ENCODE measurements at places on chromosomes 6 and 20.

- no peak for DNase-seq
Measured at GRCh38 chr6:159760602-159761057, 1.2 kb upstream of the ACAT2 start.

DNA sequence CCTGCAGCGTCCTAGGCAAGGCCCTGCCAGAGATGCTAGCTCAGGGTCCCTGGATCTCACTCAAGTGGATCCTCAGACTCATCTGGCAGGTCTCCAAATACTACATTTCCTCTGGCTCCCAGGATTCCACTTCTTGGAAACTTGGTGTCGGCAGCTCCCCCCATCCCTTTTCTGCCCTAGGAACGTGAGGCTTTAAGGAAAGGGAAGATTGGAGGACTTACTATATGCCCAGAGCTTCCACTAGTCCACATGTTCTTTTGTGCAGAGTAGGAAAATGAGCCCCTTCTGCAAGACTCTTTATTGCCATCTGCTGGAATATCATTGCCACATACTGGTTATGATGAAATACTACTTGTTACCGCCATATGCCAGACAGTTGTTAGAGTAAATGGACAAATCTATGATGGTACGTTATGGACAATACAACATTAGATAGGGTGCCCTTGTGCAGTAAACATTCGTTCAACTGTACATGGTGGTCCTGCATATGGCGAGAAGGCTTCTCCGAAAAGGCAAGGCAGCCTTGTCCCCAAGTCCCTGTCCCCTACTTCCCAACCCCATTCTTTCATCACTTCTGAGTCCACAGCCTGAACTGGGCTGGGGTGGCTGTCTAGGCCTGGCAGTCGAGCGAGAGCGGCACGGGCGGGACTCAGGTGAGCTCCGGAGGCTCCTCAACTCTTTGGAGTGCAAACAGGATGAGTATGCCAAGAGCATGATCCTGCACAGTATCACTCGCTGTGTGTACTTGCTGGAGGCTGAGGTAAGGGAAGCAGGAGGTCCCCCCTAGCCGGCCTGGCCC lies 780 bp downstream of the ARMC12 start:
- DNase-seq = no peak

DNA sequence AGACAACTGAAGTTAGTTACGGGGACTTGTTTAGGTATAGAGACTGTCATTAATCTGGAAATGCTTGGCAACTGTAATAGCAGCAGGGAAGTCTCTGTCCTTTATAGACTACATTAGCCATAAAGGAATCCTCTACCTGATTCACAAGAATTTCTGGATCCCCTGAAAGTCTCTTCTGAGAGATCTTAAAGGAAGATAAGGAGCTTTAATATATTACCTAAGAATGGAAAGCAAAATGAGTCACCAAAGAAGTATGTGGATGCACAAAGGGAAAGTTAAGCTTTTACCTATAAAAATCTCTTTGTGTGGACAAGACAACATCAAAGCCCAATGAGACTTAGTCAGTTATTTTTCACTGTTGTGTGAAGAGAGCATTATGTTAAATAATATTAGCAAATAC lies 92.2 kb upstream of the RSPO3 start:
- DNase-seq = no peak

DNA sequence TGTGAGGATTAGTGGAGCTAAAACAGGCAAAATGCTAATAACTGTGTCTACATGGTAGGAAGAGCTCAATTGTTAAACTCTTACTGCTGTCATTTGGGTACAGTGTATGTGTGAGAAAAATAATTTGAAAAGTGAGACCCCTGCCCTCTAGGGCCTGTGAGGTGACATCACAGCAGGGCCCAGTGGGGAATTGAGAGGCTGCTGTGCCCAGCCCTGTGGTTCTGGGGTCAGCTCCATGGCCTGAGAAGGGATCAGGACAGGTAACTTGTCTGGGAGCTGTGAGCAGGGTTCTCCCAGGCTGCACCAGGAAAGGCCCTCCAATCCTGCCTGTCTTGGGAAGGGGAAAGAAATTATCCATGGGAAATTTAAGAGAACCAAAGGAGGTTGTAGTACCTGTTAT lies 1.3 kb downstream of the SIRPB1 start:
- no peak for DNase-seq

DNA sequence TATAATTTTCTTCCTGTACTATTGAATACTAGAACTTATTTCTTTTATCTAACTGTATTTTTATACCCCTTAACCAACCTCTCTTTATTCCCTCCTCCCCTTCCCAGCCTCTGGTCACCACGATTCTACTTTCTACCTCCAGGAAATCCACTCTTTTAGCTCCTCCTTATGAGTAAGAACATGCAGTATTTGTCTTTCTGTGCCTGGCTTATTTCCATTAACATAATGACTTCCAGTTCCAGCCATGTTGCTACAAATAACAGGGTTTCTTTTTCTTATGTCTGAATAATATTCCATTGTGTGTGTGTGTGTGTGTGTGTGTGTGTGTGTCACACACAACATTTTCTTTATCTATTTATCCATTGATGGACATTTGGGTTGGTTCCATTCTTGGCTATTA lies 152.3 kb upstream of the OLIG3 start:
- DNase-seq = no peak

- DNase-seq = no peak
Measured at GRCh38 chr20:57902473-57902872, 192.7 kb upstream of the PMEPA1 start.

- DNase-seq = peak; percentile 70
Measured at GRCh38 chr6:45419571-45420082, 41.9 kb upstream of the SUPT3H start.

DNA sequence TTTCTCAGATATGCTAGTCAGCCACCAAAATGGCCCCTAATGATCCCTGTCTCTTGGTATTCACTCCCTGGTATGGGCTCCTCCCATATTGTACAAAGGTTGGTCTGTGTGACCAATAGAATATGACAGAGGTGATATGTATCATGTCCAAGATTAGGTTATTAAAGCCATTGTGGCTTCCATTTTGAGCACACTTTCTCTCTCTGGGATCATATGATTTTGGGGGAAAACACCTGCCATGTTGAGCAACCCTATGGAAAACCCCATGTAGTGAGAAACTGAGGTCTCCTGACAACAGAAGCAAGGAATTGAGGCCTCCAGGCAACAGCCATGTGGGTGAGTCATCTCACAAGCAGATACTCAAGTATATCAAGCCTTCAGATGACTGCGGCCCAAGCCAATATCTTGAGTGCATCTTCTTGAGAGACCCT lies 7.1 kb upstream of the ZNF318 start:
- DNase-seq = peak; percentile 53

- no peak for DNase-seq
Measured at GRCh38 chr6:149933036-149933435, 8.8 kb upstream of the ULBP2 start.

DNA sequence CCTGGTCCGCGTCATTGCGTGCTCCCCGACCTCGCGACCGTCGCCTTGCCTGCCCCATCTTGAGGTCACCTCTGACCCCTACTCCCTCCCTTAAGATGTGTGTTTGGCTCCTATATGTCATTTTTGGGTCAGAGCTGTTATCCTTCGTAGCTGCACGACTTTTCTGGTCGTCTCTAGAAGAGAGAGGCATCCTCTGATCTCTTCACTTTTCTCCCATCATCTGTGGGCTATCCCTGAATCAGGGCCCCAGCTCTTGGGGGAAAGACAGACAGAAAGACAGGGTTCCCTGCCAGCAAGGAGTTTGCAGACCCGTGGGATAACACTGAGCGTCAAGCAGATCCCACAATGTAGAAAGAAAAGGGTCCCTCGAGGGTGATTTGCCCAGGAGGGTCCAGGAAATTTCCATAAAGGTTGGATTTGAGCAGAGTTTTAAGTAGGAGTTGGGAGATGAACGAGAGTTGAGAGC lies 555 bp downstream of the FAM120B start:
- DNase-seq = no peak

DNA sequence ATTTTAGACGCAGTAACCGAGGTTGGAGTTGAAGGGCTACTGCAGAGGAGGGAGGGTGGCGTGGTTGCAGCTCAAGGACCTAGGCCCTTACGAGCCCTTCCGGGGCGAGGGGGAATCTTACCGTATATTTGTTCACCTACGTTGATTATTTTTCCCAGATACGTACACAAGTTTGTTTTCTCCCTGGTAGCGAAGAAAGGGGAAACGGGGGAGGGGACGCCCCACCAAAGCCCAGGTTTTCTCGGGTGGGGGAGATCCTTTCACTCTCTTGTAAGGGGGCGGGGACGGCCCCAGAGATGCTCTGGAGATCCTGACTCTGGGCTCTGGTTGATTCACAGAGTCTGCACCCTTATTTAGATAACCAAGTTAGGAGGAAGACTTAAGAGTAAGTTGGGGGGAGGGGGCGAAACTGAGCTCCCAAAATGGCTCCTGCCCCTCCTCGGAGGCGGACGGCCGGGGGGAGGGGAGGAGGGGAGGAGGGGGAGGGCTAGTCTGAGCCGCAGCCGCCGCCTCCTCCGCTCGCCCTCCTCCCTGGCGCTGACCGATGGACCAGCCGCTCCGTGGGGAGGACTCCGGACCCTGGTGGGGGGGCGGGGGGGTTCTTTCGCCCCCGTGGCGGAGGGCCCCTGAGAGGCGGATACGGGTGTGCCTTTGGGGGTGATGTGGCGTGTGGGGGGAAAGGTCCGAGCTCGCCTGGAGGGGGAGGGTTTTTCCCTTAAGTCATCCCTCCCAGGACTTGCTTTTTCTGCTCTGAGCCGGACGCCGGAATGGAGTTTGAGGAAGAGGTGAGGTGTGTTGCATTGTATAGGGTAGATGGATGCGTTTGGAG lies 2.2 kb downstream of the BRD2 start:
- peak; percentile 87 for DNase-seq

DNA sequence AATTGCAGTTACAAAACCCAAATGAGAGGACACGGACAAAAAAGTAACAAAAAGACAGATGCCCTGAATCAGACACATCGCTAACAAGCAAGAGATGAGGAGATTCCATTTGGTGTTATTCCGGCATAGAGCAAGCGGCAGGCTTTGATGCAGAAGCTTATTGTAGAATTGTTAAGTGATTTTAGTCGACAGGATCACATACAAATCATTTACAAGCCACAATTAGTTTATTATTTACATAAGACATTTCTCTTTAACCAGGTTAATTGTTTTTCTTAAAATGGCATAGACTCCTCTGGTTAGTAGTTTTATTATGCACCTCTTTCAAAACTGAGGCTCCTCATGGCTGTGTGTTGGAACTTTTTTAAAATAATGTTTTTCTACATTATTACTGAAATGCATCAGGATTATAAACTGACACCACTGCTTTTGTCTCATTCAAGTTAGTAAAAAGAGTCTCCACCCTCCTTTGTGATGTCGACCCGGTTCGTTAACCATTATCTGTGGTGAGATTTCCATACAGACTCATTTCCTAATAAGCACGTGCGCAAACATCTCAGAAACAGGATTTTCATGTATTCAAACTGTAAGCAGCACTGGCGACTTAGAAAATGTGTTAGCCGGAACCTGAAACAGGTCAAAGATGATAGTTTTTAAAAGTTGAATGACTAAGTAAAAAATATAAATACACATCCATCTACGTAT lies 119.8 kb downstream of the COL12A1 start:
- no peak for DNase-seq

GRCh38 chr6:128099571-128100197 lies 198.8 kb upstream of the THEMIS start:
- no peak for DNase-seq

DNA sequence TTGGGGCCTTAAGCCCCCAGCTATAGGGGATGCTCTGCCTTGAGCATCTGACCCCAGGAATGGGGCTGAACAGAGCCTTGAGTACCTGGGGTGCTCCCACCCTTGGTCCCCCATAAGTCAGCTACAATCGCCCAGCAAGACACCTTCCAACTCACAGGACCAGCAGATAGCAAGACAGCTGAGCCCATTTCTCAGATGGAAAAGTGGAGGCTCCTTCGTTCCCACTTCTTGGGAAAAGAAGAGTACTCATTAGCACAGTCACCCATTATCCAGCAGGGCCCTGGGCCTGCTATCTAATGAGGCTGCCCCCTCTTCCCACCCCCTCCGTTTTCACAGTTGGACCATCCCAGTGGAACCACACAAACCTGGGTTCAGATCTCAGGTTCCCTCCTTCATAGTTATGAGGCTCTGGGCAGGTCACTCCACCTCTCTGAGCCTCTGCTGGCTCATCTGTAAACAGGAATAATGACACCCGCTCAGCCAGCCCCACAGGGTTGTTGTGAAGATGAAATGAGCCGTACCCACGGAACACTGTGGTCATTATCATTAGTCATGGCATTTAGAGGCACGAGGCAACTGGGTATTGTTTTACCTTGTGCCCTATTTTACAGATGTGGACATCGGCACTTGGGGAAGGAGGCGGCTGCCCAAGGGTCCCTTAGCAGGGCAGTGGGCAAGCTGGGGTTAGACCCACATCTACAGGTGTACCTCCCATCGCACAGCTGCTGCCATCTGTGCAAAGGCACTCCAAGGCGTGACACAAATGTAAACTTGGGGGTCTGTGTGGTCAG lies 4.5 kb downstream of the LPIN3 start:
- no peak for DNase-seq

- no peak for DNase-seq
Measured at GRCh38 chr6:76790881-76791280, 672.4 kb downstream of the HTR1B start.

GRCh38 chr6:835476-836160 lies 142.7 kb upstream of the EXOC2 start:
- DNase-seq = no peak

DNA sequence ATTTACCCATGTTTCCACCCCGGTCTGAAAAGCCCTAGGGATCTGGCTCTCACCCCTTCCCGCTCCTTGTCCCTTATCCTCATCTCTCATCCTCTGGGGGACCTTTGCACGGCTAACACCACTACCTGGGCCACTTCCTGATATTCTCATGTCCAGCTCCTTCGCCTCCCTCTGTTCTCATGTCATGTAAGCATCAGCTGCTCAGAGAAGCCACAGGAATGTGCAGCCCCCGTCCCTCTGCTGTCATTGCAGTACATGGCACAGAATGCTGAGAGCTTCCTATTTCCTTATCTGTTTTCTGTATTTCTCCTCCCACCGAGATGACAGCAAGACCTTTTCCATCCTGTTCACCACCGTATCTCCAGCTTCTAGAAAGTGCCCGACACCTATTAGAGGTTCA lies 102.4 kb downstream of the MTHFD1L start:
- DNase-seq = no peak

DNA sequence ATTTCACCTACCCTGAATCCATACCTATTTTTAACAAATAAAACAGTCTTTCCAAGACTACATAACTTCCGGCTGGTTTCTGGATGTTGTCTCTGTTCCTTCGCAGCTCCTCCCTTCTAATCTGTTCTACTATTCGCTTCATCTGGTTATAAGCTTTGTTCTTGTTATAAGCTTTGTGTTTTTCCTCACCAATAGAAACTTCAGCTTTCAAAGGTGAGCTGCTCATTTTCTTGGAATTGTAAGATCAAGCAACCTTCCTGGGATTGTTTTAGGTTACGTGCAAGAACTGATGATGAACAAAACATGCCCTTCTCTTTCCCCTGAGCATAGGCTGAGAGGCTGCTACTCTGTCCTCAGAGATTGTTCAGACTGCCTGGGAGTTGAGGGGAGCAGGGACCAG lies 2.1 kb downstream of the GFOD1 start:
- DNase-seq = no peak

- DNase-seq = no peak
Measured at GRCh38 chr6:39821046-39821740, 29.0 kb downstream of the DAAM2 start.

Measured in activated CD4-positive, alpha-beta T cell treated with anti-CD3 and anti-CD28 coated beads, Interleukin-2, amount 50 U/mL, for 48 hours (primary cell).